ENCODE measurements at places on chromosomes 6 and 20. TPM values are rescaled to one million over a fixed set of nuclear protein-coding genes. Genes with fewer than 3 reads are reported as not detected.

DNA sequence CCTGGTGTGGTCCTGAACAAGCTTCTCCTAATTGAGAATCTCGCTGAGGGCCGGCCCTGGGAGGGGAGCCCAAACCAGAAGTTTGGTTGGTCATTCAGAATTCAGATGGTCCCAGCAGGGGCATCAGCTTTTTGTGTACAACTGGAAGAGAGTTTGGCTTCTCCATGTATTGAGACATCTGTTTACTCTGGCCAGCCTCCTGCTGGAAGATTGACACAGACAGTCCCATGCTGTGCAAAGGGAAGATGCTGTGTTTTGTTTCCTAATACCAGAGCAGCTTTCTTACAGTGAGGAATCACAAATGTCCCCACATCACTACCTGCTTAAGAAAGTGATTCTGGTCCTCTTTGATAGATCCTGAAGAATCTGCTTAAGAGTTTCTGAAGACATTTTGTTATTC lies 97.8 kb downstream of the PLEKHG1 start:
- no peak for DNase-seq
- H3K36me3 ChIP-seq, result no peaks in the 10 kb centered on the region
- H3K27ac ChIP-seq, result no peak overlapping the region
- H3K4me1 ChIP-seq, result no peaks in the 10 kb centered on the region
- H3K4me3 ChIP-seq, result no peak overlapping the region

- no peaks in the 10 kb centered on the region for H3K27me3 ChIP-seq
- peaks cover 7% of the 10 kb centered on the region for H3K36me3 ChIP-seq
- H3K4me1 ChIP-seq, result peaks cover 37% of the 10 kb centered on the region
- DNase-seq, result peak; percentile 95
- H3K27ac ChIP-seq, result peak overlapping the region; percentile 95
- H3K4me3 ChIP-seq, result peak overlapping the region; percentile 21
Measured at GRCh38 chr6:150857062-150857944, 8.2 kb upstream of the MTHFD1L start.

DNA sequence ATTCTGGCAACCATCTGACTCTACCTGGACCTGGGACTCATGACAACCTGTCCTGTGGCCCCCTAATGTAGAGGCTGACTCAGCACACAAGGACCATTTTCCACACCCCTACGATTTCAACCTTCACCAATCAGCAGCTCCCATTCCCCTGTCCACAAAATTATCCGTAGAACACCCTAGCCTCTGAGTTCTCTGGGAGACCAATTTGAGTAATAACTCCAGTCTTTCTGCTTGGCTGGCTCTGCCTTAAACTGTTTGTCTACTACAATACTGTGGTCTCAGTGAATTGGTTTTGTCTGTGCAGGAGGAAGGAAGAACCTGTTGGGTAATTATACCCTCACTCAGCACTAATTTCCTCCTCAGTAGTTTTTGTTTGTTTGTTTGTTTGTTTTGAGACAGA lies 99.3 kb upstream of the MRPS10 start:
- no peak overlapping the region for H3K4me3 ChIP-seq
- peaks cover 50% of the 10 kb centered on the region for H3K4me1 ChIP-seq
- DNase-seq, result no peak
- H3K36me3 ChIP-seq, result peaks cover 3% of the 10 kb centered on the region
- no peaks in the 10 kb centered on the region for H3K27me3 ChIP-seq

DNA sequence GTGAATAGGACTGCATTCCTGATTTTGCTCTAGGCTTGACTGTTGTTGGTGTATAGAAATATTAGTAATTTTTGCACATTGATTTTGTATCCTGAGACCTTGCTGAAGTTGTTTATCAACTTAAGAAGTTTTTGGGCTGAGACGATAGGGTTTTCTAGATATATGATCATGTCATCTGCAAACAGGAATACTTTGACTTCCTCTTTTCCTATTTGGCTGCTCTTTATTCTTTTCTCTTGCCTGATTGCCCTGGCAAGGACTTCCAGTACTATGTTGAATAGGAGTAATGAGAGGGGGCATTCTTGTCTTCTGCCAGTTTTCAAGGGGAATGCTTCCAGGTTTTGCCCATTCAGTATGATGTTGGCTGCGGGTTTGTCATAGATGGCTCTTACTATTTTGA lies 13.4 kb downstream of the HLA-DOB start:
- no peak overlapping the region for H3K27ac ChIP-seq
- peaks cover 47% of the 10 kb centered on the region for H3K27me3 ChIP-seq
- no peak overlapping the region for H3K4me3 ChIP-seq
- H3K4me1 ChIP-seq, result no peaks in the 10 kb centered on the region
- no peak for DNase-seq

- peaks cover 38% of the 10 kb centered on the region for H3K36me3 ChIP-seq
- H3K27me3 ChIP-seq, result no peaks in the 10 kb centered on the region
Measured at GRCh38 chr20:354298-354977, 7.5 kb downstream of the NRSN2 start.

- H3K27me3 ChIP-seq, result peaks cover 5% of the 10 kb centered on the region
- peaks cover 29% of the 10 kb centered on the region for H3K4me1 ChIP-seq
- no peak for DNase-seq
- no peak overlapping the region for H3K4me3 ChIP-seq
- no peaks in the 10 kb centered on the region for H3K36me3 ChIP-seq
Measured at GRCh38 chr20:57503035-57503658, 21.8 kb downstream of the CTCFL start.

DNA sequence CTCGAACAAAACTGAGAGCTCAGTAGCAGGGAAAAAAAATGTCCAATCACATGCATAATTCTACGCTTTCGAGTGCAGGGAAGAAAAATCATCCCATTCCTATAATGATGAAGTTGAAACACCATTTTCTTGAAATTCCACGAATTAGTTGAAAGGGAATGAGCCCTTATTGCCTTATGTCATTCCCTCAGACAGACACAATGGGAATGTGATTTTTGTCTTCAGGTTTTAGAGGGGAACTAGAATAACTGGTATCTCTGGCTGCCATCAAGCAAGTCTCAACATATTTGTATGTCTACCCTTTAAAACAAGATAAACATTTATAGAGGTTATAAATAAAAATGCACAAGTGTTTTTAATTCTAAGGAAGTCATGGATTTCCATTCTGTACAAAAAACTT lies 87.9 kb downstream of the KIF13A start:
- H3K4me1 ChIP-seq, result peaks cover 1% of the 10 kb centered on the region
- DNase-seq, result no peak
- no peak overlapping the region for H3K4me3 ChIP-seq
- no peaks in the 10 kb centered on the region for H3K27me3 ChIP-seq
- peaks cover 38% of the 10 kb centered on the region for H3K36me3 ChIP-seq
- H3K27ac ChIP-seq, result no peak overlapping the region

DNA sequence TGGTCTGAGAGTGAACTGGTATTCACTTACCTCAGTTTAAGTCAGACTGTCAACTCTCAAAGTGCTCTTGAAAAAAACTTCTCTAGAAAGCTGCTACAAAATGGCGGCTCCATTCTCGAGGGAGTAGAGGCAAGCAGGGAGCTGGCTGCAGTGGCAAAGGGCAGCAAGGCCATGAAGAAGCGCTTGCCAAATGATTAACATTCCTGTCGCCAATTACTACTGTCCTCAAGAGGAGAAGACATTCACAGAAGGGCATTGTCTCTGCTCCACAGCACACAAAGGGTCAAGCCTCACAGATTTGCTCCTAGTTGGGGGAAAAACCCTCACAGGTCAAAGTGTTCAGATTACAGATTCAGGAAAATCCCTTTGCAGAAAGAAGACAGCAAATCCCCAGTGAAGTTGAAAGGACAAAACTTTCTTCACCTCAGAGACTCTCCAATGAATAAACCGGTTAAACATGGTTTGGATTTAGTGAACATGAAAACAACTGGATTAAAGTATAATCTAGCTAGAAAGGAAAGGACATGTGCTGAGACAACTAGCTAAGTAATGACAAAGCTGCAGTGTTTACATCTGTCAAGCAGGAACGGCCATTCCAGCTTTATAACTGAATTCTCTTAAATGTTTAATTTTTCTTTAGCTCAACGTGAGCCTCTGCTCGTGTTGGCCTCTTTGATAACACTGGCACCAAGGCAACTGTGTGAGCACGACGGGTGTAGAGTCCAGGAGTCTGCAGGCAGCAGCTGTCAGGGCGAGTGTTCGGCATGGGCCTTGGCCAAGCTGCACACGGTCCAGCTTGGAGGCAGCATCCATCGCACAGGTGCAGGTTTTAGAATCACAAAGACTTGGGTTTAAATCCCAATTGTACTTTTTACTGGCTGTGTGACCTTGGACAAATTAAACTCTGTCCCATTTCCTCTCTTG lies 37.6 kb downstream of the NR2E1 start:
- H3K4me3 ChIP-seq, result no peak overlapping the region
- no peak for DNase-seq
- no peak overlapping the region for H3K27ac ChIP-seq
- H3K27me3 ChIP-seq, result no peaks in the 10 kb centered on the region
- peaks cover 9% of the 10 kb centered on the region for H3K4me1 ChIP-seq

DNA sequence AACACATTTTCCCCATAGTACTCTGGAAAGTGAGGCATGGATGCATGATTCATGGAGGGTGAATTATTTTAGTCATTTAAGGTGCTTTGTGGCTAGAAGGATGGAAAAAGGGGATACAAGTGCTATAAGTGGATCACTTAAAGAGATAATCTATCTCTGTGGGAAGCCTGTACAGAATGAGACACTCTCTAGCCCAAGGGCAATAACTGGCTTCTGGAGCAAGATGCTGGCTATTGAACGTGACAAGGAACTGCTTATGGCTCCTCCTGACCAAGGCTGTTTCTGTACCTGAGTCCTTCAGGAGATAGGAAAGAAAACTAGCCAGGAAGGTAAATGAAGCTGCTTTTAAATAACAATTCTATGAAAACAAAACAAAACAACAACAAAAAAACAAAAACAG lies 590.7 kb downstream of the EYS start:
- H3K4me3 ChIP-seq, result no peak overlapping the region
- DNase-seq, result no peak
- H3K36me3 ChIP-seq, result no peaks in the 10 kb centered on the region
- no peaks in the 10 kb centered on the region for H3K4me1 ChIP-seq

DNA sequence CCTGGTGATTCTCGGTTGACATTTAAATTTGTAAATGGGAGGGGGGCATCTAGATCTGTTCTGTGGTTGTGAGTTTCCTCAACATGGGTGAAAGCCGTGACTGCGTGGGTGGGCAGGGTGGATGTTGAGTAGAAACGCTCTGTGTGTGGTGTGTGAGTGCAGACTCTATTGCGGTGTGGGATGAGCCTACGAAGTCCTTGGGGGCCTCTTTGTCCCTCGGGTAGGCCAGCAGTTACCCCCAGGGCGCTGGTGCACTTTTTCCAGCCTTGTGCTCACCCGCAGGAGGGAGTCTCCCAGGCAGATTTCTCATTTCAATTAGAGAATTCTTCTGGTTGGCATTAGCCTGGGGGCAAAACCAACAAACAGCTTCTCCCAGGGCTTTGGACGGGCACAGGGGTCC lies 10.6 kb downstream of the TOX2 start:
- peaks cover 59% of the 10 kb centered on the region for H3K4me1 ChIP-seq
- H3K4me3 ChIP-seq, result no peak overlapping the region
- H3K27ac ChIP-seq, result peak overlapping the region; percentile 80
- H3K36me3 ChIP-seq, result peaks cover 3% of the 10 kb centered on the region

DNA sequence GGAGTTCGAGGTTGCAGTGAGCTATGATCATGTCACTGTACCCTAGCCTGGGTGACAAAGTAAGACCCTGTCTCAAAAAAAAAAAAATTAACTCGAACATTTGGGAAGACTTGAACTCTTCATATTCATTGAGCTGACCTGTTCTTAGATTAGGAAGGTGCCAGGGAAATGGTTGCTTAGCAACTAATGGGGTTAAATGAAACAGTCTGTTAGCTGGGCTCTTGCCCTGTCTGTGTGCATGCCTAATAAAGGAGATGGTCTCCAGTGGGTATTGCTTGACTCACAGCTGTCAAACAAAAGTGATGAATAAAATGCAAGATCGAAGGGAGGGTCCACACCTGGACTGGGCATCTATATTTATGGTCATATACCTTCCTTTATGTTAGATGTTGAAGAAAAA lies 101.8 kb downstream of the KLHL32 start:
- H3K4me1 ChIP-seq, result no peaks in the 10 kb centered on the region
- no peak for DNase-seq
- no peaks in the 10 kb centered on the region for H3K27me3 ChIP-seq
- no peak overlapping the region for H3K27ac ChIP-seq
- H3K36me3 ChIP-seq, result no peaks in the 10 kb centered on the region
- no peak overlapping the region for H3K4me3 ChIP-seq

- DNase-seq, result peak; percentile 67
- H3K36me3 ChIP-seq, result peaks cover 55% of the 10 kb centered on the region
- no peaks in the 10 kb centered on the region for H3K27me3 ChIP-seq
- peak overlapping the region; percentile 92 for H3K27ac ChIP-seq
- H3K4me1 ChIP-seq, result peaks cover 19% of the 10 kb centered on the region
Measured at GRCh38 chr20:2469991-2470422, 582 bp downstream of the SNRPB start.

GRCh38 chr6:113104951-113105350 lies 752.2 kb upstream of the MARCKS start:
- no peaks in the 10 kb centered on the region for H3K36me3 ChIP-seq
- no peak overlapping the region for H3K27ac ChIP-seq
- DNase-seq, result no peak
- H3K27me3 ChIP-seq, result no peaks in the 10 kb centered on the region
- peaks cover 26% of the 10 kb centered on the region for H3K4me1 ChIP-seq
- no peak overlapping the region for H3K4me3 ChIP-seq

- H3K4me3 ChIP-seq, result no peak overlapping the region
- no peak overlapping the region for H3K27ac ChIP-seq
- DNase-seq, result no peak
- H3K27me3 ChIP-seq, result no peaks in the 10 kb centered on the region
- H3K4me1 ChIP-seq, result no peaks in the 10 kb centered on the region
- H3K36me3 ChIP-seq, result no peaks in the 10 kb centered on the region
Measured at GRCh38 chr6:67633058-67633457, 1002.0 kb upstream of the ADGRB3 start.

DNA sequence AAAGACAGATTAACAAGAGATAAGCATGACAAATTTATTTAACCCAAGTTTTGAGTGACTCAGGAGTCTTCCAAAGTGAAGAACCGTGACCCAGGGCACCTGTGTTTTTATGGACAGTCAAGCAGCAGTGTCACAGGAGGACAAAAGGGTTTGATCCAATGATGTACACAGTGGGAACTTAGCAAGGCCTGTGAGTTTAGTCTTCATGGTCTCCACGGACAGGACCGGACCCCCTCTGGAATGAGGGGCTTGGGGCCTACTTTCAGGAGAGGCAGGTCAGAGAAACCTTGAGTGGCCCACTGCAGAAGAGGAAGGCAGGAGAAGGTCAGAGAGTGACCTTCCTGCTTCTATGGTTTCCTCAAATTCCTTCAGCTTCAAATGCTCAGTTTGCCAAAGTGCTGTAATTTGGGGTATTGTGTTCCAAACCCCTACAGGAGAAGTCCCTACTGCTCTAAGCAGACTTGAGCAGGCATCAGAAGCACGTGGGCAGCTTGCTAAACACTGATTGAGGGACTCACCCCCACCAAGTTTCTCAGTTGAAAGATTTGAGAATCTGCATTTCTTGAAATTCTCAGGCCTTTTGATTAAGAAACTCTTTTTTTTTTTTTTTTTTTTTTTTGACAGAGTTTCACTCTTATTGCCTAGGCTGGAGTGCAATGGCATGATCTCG lies 26.4 kb upstream of the ZMYND8 start:
- no peak for DNase-seq
- H3K36me3 ChIP-seq, result no peaks in the 10 kb centered on the region
- H3K27ac ChIP-seq, result no peak overlapping the region
- peaks cover 19% of the 10 kb centered on the region for H3K4me1 ChIP-seq
- H3K27me3 ChIP-seq, result no peaks in the 10 kb centered on the region
- no peak overlapping the region for H3K4me3 ChIP-seq

Gene ADGRF4
- total RNA-seq, result not detected

Gene HAO1
- total RNA-seq, result not detected

Gene FILIP1
- total RNA-seq, result 4.1 TPM

Gene CITED2
- 25.7 TPM for total RNA-seq

Gene SLC17A3
- total RNA-seq, result not detected

Gene PTCHD4
- total RNA-seq, result 1.4 TPM

Gene ADTRP
- total RNA-seq, result 0.58 TPM

Gene SAMD5
- total RNA-seq, result 16.2 TPM

Gene TCF21
- not detected for total RNA-seq

Gene DSP
- 0.08 TPM for total RNA-seq

Gene PFDN4
- total RNA-seq, result 135 TPM

Gene SPTLC3
- 13.6 TPM for total RNA-seq

Gene PNPLA1
- total RNA-seq, result not detected
